ENCODE measurements at places on chromosomes 1 and 21. TPM values are rescaled to one million over a fixed set of nuclear protein-coding genes. Genes with fewer than 3 reads are reported as not detected.
A peak's percentile ranks its signal among the peaks of the same experiment; 100 is the strongest.

GRCh38 chr21:46399686-46400085 is 59.0 kb upstream of the DIP2A start:
- no peak overlapping the region for H3K27ac ChIP-seq
- no peak for DNase-seq
- no peaks in the 10 kb centered on the region for H3K4me1 ChIP-seq
- no peaks in the 10 kb centered on the region for H3K27me3 ChIP-seq
- H3K4me3 ChIP-seq: no peak overlapping the region

DNA sequence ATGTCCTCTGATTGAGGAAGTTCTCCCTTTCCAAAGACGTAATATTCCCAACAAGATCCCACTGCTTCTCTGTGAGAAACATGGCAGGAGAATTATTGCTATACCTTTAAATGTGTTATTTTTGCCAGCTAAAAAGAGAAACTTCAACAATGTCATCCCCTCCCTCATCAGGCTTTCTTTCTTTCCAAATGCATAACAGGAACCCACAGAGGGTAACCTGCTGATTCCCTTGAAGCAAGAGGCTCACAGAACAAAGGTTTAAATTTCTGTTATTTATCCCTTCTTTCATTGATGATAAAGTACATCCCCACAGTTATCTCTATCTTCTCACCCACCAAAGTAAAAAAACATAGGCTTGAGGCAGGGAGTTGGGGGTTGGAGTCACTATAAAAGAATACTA is 102.1 kb downstream of the SLC30A10 start:
- no peak overlapping the region for H3K27ac ChIP-seq
- no peaks in the 10 kb centered on the region for H3K27me3 ChIP-seq
- H3K4me3 ChIP-seq: no peak overlapping the region
- no peak for DNase-seq
- H3K36me3 ChIP-seq: no peaks in the 10 kb centered on the region

GRCh38 chr1:32094746-32095521 is 12.9 kb upstream of the KPNA6 start:
- no peaks in the 10 kb centered on the region for H3K27me3 ChIP-seq
- DNase-seq: no peak
- no peaks in the 10 kb centered on the region for H3K36me3 ChIP-seq
- no peaks in the 10 kb centered on the region for H3K4me1 ChIP-seq

GRCh38 chr1:235857756-235858155 is 8.9 kb downstream of the LYST start:
- no peaks in the 10 kb centered on the region for H3K36me3 ChIP-seq
- H3K27ac ChIP-seq: no peak overlapping the region
- DNase-seq: no peak
- no peaks in the 10 kb centered on the region for H3K27me3 ChIP-seq

DNA sequence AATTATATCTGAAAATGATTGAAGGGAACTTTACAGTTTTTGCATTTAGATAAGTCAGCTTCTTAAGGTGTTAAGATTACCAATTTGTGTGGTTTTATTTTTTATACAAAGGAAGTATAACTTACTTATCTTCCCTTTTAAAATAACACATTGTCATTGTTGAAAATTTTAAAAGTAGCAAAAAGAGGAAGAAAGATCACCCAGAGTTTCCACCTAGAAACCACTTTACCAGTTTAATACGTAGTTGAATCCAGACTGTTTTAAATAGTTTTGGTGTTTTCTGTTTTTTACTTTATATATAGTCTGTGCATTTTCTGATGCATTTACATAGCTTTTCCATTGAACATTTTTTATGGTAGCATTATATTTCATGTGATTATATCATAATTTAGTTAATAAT is 6.1 kb downstream of the CCDC18 start:
- DNase-seq: no peak
- no peaks in the 10 kb centered on the region for H3K36me3 ChIP-seq
- H3K4me1 ChIP-seq: no peaks in the 10 kb centered on the region

DNA sequence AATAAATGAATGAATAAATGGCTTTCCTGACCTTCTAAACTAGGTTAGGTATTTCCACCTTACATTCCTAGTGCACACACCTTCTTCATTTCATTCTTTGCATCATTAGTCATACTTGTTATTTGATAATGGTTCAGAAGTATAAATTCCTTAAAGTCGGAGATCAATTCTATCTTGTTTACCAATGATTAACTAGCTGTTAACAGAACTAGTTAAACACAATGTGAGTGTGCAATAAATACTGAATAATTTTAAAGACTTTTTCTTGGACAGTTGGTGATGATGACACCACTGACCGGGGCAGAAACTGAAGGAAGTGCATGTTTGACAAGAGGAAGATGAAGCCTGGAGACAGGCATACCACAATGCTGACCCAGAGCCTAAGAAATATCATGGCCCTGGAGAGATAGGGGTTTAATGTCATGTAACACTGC is 207.1 kb upstream of the DEPDC1 start:
- H3K36me3 ChIP-seq: no peaks in the 10 kb centered on the region
- H3K4me1 ChIP-seq: peaks cover 17% of the 10 kb centered on the region
- no peak for DNase-seq
- no peak overlapping the region for H3K27ac ChIP-seq
- H3K4me3 ChIP-seq: no peak overlapping the region
- no peaks in the 10 kb centered on the region for H3K27me3 ChIP-seq

GRCh38 chr1:1990222-1990621 is 13.4 kb downstream of the CFAP74 start:
- no peaks in the 10 kb centered on the region for H3K36me3 ChIP-seq
- no peak overlapping the region for H3K27ac ChIP-seq
- H3K4me3 ChIP-seq: no peak overlapping the region
- no peak for DNase-seq
- H3K4me1 ChIP-seq: no peaks in the 10 kb centered on the region

DNA sequence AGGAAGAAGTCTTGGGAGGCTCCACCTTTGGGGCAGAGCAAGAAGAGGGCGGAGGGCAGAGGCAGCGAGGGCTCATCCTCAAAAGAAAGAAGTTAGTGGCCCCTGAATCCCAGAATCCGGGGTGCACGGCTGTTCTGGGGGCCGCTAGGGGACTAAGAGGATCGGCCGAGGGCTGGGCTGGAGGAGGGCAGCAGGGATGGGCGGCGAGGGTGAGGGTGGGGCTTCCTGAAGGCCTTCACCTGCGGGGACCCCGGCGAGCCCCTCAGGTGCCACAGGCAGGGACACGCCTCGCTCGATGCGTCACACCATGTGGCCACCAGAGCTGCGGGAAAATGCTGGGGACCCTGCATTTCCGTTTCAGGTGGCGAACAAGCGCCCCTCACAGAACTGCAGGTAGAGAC is 23.9 kb downstream of the COL6A1 start:
- no peak for DNase-seq
- no peaks in the 10 kb centered on the region for H3K4me1 ChIP-seq
- H3K36me3 ChIP-seq: no peaks in the 10 kb centered on the region

GRCh38 chr21:20822666-20823065 is 175.5 kb upstream of the NCAM2 start:
- H3K27me3 ChIP-seq: no peaks in the 10 kb centered on the region
- H3K4me1 ChIP-seq: no peaks in the 10 kb centered on the region
- no peaks in the 10 kb centered on the region for H3K36me3 ChIP-seq
- no peak overlapping the region for H3K27ac ChIP-seq
- DNase-seq: no peak

DNA sequence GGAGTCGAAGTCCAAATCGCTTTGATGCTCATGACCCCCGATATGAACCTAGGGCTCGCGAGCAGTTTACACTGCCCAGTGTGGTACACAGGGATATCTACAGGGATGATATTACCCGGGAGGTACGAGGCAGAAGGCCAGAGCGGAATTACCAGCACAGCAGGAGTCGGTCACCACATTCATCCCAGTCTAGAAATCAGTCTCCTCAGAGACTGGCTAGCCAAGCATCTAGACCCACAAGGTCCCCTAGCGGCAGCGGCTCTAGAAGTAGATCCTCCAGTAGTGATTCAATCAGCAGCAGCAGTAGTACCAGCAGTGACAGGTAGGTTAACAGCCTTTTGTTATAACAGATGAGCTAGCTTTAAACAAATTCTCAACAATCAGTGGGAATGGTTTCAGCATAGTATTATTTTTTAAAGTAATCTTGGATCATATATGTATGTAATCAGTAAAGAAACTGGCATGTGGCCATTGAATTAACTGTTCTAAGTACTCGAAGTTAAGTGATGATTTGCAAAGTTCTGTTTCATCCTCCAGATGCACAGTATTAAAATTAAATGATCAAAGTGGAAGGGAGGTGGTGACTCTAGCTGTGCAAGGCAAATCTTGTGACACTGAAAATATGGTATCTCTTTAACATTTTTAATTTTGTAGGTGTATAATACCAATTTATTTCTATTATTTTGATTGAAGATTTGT is 29.0 kb downstream of the SPEN start:
- no peaks in the 10 kb centered on the region for H3K27me3 ChIP-seq
- no peaks in the 10 kb centered on the region for H3K4me1 ChIP-seq
- H3K27ac ChIP-seq: no peak overlapping the region
- no peak for DNase-seq
- no peak overlapping the region for H3K4me3 ChIP-seq

- peaks cover 6% of the 10 kb centered on the region for H3K4me1 ChIP-seq
- H3K27ac ChIP-seq: peak overlapping the region; percentile 48
- no peaks in the 10 kb centered on the region for H3K27me3 ChIP-seq
Measured at GRCh38 chr1:36320767-36321118, 2.7 kb downstream of the EVA1B start.

DNA sequence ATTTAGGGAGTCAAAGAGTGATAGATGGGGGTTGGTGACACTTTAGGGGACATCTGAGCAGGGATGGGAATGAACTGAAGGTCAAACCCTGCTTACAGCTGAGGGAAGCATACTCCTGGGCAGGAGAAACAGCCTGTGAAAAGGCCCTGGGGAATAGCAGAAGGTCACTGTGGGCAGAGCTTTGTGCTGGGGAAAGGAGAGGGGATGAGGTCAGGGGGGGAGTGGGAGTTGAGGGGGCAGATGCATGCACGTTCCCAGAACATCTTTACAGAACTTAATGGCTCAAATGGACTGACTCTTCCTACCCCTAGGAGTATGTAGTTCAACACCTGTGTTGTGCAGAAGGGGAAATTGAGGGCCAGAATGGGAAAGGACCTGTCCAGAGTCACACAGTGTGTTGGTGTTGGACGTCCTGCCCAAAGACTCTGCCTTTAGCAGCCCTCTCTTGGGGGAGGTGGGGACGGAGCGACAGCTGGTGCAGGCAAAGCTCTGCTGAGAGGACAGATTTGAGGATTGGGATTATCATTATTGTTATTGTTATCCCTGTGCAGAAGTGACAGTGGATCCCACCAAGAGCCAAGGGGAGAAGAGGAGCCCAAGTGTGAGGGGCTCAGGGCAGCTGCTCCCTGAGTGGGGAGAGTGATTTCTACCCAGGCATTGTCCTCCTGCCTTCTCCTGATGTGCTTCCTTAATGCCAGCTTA is 116.5 kb downstream of the PTPRU start:
- no peak overlapping the region for H3K4me3 ChIP-seq
- H3K27me3 ChIP-seq: no peaks in the 10 kb centered on the region
- no peak overlapping the region for H3K27ac ChIP-seq
- no peaks in the 10 kb centered on the region for H3K36me3 ChIP-seq
- no peak for DNase-seq

- H3K27ac ChIP-seq: no peak overlapping the region
- no peak overlapping the region for H3K4me3 ChIP-seq
- DNase-seq: no peak
Measured at GRCh38 chr1:201904579-201904978, 15.9 kb downstream of the SHISA4 start.

- H3K27me3 ChIP-seq: no peaks in the 10 kb centered on the region
- H3K36me3 ChIP-seq: no peaks in the 10 kb centered on the region
- DNase-seq: no peak
Measured at GRCh38 chr1:198601936-198602889, 36.6 kb upstream of the PTPRC start.

DNA sequence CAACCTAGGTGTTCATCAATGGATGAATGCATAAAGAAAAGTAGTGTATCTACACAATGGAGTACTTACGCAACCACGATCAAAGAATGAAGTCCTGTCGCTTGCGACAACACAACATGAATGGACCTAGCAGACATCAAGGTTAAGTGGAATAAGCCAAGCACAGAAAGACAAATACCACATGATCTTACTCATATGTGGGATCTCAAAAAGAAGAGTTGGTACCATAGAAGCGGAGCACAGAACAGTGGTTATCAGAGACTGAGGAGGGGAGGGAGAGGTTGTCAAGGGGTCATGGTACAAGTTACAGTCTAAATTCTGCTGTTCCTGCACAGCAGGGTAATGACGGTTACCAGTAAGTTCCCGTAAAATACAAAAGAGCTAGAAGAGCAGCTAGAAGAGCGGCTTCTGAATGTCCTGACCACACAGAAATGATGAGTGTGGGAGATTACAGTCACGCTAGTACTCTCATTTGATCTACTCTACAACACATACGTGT is 36.7 kb downstream of the NPHP4 start:
- no peaks in the 10 kb centered on the region for H3K27me3 ChIP-seq
- no peaks in the 10 kb centered on the region for H3K4me1 ChIP-seq
- no peak overlapping the region for H3K27ac ChIP-seq
- no peak for DNase-seq
- no peak overlapping the region for H3K4me3 ChIP-seq
- H3K36me3 ChIP-seq: no peaks in the 10 kb centered on the region

DNA sequence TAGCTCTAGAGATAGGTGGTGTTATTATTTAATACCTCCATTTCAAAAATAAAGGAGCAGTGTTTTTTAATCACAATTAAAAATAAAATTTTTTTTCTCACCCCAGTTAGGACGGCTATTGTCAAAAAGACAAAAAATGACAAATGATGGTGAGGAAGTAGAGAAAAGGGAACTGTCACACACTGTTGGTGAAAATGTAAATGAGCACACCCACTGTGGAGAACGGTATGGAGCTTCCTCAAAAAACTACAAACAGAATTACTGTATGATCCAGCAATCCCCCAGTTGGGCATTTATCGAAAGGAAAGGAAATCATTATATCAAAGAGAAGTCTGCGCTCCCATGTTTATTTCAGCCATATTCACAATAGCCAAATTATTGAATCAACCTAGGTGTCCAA is 148.7 kb upstream of the NR5A2 start:
- H3K27ac ChIP-seq: no peak overlapping the region
- H3K4me3 ChIP-seq: no peak overlapping the region
- H3K36me3 ChIP-seq: no peaks in the 10 kb centered on the region
- no peaks in the 10 kb centered on the region for H3K27me3 ChIP-seq
- DNase-seq: no peak
- H3K4me1 ChIP-seq: no peaks in the 10 kb centered on the region

- H3K4me1 ChIP-seq: peaks cover 33% of the 10 kb centered on the region
- no peaks in the 10 kb centered on the region for H3K36me3 ChIP-seq
- no peak overlapping the region for H3K4me3 ChIP-seq
- peaks cover 5% of the 10 kb centered on the region for H3K27me3 ChIP-seq
Measured at GRCh38 chr1:156862997-156863599, 2.4 kb downstream of the NTRK1 start.

- H3K4me1 ChIP-seq: no peaks in the 10 kb centered on the region
- H3K27ac ChIP-seq: no peak overlapping the region
- H3K36me3 ChIP-seq: no peaks in the 10 kb centered on the region
- no peak overlapping the region for H3K4me3 ChIP-seq
- DNase-seq: no peak
Measured at GRCh38 chr1:77385551-77385950, 103.7 kb downstream of the AK5 start.

Gene CENPF
- 145 TPM for total RNA-seq

Gene CLEC20A
- total RNA-seq: not detected

Gene C1orf87
- total RNA-seq: not detected

Gene STX12
- total RNA-seq: 21.5 TPM

Gene MIXL1
- total RNA-seq: not detected

Gene CD48
- total RNA-seq: not detected

Gene CFAP141
- not detected for total RNA-seq

Gene SLAMF9
- total RNA-seq: not detected

All from Caco-2 (cell line).